Mucosa of descending colon (tissue), 3 donors: ENCODE measurements at places on chromosomes 12 and 14. TPM values are rescaled to one million over a fixed set of nuclear protein-coding genes. Genes with fewer than 3 reads are reported as not detected.

Gene TTC6
- 9.2 TPM for total RNA-seq

Gene ASCL1
- total RNA-seq: not detected

Gene IAPP
- not detected for total RNA-seq

Gene KCNMB4
- total RNA-seq: 1.0 TPM

DNA sequence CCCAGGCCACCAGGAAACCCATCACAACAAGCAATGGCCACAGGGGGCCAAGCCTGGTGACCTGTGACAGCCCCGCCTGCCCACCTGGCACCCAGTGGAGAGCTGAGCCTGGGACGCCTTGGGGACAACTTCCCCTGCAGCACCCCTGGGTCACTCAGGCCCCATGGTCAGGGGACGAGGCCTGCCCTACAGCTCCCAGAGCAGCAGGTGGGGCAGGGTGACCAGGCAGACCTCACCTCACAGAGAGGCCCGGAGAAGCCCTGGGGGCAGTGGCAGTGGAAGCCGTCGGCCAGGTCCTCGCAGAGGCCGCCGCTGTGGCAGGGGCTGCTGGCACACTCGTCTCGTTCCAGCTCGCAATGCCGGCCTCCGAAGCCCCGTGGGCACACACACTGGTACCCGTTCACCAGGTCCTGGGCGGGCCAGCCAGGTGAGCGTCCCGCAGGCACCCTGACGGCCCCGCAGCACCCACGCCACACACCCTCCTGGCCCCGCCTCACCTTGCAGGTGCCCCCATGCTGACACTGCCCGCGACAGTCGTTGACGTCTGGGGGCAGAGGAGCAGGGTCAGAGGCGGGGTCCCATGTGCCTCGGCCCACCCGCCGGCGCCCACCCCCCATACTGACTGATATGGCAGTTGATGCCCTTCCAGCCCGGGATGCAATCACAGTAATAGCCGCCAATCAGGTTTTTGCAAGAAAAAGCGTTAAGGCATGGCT is 18.1 kb downstream of the JAG2 start:
- DNase-seq: peak; percentile 23

DNA sequence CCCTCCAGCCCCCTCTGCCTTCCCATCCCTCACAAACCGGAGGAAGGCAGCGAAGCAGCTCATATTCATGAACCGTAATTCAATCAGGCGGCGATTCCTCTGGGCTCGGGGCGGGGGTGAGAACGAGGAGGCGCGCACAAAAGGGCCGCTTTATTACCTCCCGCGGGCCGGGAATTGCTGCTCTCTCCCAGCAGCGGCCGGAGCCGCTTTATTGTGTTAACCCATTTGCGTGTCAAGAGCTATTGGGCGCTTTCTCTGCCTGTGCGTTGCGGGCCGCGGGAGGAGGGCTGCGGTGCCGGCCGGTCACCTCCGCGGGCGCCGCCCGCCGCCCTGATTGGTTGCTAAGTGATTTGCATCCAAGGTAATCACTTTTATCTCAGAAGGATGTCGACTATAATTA is 4.8 kb downstream of the FAM222A start:
- DNase-seq: peak; percentile 38

DNA sequence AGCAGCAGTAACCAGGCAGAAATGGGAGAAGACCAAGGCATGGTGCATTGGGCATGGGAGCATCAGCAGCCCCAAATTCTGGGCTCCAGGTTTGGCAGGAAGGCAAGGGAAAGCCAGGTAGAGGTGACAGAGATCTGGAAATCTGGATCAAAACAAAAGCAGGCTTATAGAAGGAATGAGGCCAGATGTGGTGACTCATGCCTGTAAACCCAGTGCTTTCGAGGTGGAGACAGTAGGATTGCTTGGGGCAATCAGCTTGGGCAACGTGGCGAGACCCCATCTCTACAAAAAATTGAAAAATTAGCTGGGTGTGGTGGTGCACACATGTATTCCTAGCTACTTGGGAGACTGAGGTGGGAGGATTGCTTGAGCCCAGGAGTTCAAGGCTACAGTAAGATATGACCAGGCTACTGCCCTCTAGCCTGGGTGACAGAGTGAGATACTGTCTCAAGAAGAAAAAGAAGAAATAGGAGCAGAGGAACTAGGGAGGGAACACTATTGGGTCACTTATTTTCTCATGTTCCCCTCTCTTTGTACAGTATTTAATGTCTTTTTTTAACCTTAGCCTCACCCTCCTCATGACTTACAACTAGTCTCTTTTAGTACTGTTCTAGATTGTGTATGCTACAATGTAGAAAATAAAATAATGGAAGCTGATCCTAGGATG is 25.1 kb downstream of the SLC4A8 start:
- no peak for DNase-seq

GRCh38 chr14:52254086-52254485 is 13.4 kb upstream of the PTGDR start:
- DNase-seq: no peak

GRCh38 chr12:10067942-10068341 is 30.8 kb downstream of the CLEC1A start:
- no peak for DNase-seq

- no peak for DNase-seq
These were observed 113.2 kb upstream of the HIF1A start for GRCh38 chr14:61581955-61582615.

DNA sequence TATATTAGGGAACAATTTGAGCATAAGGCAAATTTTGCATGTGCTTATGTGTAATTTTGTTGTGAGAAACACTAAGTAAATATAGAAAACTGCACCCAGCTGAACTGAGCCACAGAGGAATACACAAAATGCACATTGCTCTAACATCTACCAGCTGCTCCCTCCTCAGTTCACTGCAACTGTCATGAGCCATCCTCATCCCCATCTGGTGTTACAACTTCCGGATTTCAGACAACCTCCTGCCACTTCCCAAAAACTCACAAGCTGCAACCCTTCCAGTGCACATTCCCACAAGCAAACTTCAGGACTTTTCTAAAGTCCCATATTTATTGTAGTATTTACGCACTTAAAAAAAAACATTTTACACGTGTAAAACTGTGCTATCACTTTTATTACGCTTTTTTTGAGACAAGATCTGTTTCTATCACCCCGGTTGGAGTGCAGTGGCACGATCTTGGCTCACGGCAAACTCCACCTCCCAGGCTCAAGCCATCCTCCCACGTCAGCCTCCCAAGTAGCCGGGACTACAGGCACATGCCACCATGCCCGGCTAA is 169.1 kb upstream of the TBX3 start:
- no peak for DNase-seq

DNA sequence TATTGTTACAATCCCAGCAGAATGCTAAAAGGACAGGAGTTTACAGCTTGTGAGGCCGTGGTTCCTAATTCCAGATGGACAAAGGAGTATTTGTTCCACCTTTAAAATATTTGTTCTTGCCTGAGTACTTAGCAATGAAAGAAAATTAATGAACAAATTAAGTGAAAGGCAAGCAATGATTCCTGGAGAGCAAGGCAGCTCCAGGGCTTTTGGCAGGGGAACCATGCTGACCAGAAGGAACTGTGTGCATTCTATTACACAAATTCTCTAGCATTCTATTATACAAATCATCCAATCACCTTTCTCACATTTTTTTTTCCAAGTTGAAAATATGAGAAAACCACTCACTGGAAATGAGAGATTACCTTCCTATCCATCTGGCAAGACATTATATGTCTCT is 1.8 kb upstream of the BMAL2 start:
- no peak for DNase-seq

GRCh38 chr12:18955594-18955993 is 173.9 kb upstream of the PLEKHA5 start:
- DNase-seq: no peak

GRCh38 chr12:55652352-55652751 is 15.7 kb downstream of the OR10P1 start:
- no peak for DNase-seq

DNA sequence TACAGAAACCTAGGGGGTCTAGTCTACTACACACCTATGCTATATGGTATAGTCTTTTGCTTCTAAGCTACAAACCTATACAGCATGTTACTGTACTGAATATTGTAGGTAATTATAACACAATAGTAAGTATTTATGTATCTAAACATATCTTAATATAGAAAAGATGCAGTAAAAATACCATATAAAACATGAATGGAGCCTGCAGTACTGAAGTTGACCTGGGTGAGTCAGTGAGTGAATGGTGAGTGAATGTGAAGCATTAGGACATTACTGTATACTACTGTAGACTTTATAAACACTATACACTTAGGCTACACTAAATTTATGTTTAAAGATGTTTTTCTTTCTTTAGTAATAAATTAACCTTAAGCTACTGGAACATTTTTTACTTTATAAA is 13.1 kb upstream of the ABCD2 start:
- no peak for DNase-seq
